ENCODE measurements at places on chromosomes 11 and 22.
A peak's percentile ranks its signal among the peaks of the same experiment; 100 is the strongest.

GRCh38 chr11:128824191-128825049 lies 42.7 kb downstream of the KCNJ1 start:
- DNase-seq = no peak

- no peak for DNase-seq
Observed at GRCh38 chr11:44954051-44954906, 3.6 kb upstream of the TP53I11 start.

GRCh38 chr11:56176318-56176717 lies at the start of gene OR5J2:
OR5J2 (plus strand) TSS chr11:56176618; CDS start chr11:56176618, 0 bp downstream.
- no peak for DNase-seq

DNA sequence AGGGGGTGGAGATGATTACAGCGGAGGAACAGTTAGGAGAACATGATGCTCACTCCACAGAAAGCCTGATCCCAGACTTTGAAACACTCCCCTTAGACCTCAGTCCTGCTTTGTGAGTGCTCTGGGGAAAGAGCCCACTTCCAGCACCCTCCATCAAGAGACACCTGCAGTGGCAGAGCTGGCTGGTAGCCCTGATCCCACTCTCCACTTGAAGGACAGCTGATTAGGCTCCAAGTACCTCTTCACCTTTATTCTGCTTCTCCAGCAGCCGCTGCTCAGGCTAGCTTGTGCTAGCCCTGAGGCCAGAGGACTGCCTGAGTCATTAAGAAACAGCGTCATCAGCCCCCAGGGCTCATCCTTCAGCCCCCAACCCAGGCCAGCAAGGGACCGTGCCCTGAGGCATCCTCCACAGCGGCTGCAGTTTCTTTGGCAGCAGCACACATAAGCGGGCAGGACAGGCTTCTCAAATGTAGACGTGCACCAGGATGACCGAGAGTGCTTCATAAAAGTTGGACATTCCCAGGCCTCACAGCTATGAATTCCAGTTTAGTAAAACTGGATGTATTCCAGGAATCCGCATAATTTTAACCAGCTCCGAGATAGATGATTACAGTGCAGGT lies 146.0 kb upstream of the TBCEL start:
- peak; percentile 6 for DNase-seq

DNA sequence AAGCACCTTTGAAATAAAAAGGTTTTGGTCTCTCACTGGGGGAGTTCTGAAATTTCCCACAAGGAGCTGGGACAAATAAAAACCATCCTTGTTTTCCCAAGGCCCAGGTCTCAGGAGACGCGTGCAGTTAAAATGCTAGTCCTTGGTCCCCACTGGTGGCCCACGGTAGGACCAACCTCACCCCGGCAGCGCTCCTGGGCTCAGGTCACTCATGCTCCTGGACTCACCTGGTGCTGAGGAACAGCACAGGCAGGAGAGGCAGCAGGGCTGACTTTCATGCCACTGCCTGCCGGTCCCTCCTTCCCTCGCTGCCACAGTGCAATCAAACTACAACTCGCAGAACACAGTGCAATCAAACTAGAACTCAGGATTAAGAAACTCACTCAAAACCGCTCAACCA lies 356.8 kb upstream of the CCDC179 start:
- no peak for DNase-seq

DNA sequence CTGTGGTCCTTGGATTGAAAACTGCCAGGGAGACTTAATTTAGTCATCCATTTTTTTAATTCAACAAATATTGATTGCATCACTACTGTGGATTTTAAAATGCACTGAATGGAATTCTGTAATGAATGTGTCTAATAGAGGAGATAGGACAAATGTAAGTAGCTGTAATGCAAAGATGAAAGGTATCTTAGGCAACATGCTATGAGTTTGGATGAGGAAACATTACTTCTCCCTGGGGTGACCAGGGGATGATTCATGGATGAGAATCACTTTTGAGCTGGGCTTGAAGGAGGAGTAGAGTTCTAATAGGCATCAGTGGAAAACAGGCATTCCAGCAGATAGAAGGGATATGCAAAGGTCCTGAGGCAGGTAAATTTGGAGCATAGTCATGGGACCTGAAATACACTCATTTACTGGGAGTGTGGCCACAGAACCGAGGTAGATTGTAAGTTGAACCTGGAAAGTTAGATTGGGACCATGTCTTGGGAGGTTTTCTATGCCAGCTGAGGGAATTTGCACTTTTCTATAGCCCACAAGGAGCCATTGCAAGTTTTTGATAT lies 43.4 kb downstream of the PKNOX2 start:
- DNase-seq = no peak

DNA sequence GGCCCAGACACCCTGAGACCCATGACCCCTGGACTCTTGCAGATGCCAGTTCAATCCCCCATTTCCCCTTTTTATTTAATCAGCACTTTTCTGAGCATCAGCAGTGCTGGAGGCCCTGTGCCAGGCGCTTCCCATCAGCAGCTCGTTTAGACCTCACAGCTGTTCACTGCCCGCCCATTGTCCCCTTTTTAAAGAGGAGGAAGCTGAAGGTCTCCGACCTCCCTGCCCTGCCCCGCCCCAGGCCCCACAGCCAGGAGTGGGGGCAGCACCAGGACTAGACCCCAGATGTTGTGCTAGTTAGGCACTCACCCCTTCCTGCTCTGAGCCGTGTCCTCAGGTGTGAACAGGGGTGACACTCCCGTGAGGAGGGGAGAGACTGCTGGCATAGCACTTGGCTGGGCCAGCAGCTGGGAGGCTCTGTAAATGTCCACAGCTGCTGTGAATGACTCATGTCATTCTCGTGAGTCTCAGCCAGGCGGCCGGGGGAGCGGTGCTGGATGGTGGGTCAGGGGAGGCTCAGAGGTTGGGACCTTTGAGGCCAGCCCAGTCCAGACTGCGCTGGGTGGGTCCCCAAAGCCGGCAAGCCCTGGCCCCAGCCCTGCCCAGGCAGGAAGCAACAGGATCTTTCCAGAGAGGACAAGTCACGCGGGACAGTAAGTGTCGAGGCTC lies 19.9 kb downstream of the EMID1 start:
- peak; percentile 42 for DNase-seq

GRCh38 chr11:120712881-120713280 lies 201.3 kb downstream of the GRIK4 start:
- no peak for DNase-seq

DNA sequence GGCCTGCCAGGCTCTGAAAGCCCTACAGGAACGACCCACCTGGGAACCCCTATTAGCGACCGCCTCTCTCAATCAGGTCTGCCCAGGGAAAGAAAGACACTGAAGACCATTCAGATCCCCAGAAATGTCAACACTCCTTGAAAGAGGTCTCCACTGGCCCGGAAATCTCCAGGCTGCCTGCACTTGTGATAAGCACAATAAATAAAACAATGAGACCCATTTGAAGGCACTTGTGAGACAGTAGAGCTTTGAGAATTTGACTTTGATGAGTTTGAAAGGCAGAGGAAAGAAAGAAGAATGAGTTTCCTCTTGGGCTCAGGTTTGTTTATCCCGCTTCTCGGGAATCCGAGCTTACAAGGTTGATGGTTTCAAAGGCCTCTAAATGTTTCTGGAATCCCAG lies 416.3 kb downstream of the BUD13 start:
- no peak for DNase-seq

- DNase-seq = no peak
Observed at GRCh38 chr11:111176603-111177002, 68.9 kb upstream of the POU2AF2 start.

DNA sequence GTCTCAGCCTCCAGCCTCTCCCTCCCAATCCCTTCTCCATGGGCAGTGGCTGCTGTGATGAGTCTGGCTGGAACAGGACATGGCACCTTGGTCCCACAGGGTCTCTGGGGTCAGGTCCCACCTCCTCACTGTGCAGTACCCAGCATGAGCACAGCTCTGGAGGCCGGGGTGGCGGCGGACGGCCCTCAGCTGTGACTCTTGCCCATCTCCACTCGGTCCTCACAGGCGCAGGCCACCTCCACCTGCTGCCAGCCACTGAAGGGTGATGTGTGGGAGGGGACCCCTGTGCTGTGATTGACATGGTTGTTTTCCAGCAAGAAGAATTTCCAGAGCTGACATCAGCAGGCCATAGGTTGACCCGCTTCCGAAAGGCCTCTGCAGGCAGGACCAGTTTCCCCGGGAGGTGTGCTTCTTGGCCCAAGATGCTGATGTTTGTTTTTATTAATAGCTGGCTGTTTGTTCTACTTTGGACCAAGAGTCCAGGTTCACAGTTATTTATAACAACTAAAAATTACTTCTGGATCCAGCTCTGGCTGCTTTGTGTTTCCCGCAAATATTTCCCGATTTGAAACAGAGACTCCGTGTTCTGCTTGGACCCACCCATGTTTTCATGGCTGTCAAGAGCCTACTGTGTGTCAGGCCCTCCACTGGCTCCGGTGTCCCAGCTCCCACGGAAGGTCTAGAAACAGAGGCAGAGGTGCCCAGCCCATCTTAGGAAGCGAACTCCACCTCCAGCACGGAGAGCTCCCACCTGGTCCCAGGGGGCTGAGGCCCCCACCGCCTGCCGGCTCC lies 45.7 kb downstream of the SCUBE1 start:
- DNase-seq = no peak

- DNase-seq = no peak
Observed at GRCh38 chr22:39567135-39567946, 3.2 kb upstream of the CACNA1I start.

DNA sequence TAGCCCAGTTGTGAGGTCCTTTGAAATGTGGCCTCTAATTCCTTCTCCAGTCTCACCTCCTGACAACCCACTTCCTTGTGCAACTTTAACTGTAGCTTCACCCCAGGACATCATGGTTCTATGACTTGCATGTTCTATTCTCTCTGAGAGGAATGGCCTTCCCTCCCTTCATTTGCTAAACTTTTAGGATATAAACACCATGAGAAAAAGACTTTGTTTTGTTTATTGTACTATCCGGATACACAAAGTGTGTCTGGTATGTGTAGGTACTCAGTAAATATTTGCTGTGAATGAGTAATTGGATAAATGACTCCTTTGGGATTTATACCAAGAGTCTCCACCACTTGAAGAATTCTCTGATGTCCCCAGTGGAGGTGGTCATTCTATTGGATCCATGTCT lies 547.6 kb downstream of the INSC start:
- DNase-seq = no peak

GRCh38 chr22:33699176-33699575 lies 221.1 kb downstream of the LARGE1 start:
- DNase-seq = no peak

DNA sequence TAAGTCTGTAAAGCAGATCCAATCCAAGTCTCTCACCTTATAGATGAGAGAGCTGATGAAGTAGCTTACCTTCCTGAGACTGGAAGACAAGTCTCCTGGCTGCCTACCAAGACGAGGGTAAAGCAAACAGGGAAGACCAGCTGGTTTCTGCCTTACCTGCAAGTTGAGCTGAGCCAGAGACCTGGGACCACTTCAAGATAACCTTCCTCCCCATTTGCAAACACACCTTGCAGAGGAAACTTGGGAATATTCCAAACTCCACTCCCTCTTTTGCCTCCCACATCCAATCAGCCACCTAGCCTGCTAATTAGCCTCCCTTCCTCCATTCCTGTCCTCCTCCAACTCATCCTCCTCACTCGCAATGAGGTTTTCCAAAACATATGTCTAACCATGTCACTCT lies 23.4 kb upstream of the ROBO3 start:
- DNase-seq = no peak

DNA sequence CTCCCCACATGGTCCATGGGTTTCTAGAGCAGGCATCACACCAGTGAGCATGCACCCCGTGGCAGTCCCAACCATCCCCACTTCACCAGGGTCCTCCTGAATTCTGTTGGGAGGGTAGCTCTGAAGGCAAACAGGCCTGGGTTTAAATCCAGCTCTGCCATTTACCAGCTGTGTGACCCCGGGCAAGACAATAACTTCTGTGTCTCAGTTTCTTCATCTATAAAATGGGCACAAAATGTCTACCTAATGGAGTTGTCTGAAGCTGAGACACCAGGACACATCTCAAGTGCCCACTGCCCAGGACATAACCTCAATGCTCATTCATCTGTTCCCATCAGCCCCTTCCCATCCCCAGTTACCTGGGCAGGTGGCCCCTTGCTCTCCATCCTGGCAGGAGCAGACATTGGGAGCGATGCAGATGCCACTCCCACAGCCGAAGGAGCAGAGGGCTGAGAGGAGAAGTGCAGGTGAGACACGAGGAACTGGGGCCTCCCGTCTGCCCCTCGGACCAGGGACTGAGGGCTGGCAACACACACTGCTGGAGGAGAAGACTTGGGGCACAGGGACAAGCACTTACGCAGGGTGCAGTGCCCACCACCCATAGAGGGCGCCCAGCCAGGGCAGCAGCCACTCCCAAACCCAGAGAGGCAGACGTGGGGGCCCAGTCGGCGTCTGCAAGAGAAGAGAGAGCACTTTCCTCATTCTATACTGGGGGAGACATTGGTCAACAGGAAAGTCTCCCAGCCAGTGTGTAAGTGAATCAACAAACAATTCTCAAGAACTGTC lies 4.0 kb downstream of the VWCE start:
- no peak for DNase-seq

- no peak for DNase-seq
Observed at GRCh38 chr11:110454609-110455008, 24.9 kb downstream of the FDX1 start.

DNA sequence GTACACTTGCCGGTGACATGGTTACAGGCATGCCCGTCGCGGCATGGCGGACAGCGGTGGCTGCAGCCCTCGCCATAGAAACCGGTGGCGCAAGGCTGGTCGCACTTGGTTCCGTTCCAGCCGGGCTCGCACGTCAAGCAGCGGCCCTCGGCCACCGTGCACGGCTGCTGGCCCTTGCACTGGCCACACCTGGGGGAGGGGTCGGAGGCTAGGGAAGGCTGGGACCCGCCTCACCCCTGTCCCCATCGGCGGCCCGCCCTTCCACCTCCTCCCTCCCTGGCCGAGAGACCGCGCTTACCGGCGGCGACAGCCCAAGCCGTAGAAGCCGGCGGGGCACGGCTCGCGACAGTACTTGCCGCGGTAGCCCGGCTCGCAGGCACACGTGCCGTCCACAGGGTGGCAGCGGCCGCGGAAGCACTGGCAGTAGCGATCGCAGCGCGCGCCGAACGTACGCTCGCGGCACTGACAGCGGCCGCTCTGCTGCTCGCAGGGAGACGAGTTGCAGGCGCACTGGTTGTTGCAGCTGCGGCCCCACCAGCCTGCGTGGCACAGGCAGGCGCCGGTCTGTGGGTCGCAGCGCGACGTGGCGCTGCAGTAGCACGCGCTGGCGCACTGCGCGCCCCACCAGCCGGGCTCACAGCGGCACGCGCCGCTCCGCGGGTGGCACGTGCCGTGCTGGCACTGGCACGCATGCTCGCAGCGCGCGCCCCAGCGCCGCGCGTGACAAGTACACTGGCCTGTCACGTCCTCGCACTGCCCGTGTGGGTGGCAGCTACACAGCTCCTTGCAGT lies 6.7 kb downstream of the SCARF2 start:
- no peak for DNase-seq

- DNase-seq = no peak
Observed at GRCh38 chr11:132475026-132475425, 1057.3 kb downstream of the OPCML start.

DNA sequence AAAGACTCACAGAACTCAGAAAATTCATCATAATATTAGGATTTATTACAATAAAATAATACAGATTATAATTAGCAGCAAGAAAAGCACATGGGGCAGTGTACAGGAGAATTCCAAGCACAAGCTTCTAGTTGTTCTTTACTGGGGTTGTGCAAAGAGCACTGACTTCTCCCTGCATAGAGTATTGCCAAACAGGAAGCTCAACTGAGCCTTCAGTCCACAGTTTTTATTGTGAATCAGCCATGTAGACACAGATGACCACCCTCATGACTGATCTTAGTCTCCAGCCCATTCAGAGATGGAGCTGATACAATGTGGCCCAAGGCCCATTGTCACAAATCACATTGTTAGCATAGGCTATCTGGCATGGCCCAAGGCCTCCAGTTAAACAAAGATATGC lies 798.9 kb downstream of the KCNA4 start:
- DNase-seq = no peak
